ENCODE measurements at places on chromosomes 6 and 20. TPM values are rescaled to one million over a fixed set of nuclear protein-coding genes. Genes with fewer than 3 reads are reported as not detected.

Gene THBD
- 8.4 TPM for total RNA-seq

DNA sequence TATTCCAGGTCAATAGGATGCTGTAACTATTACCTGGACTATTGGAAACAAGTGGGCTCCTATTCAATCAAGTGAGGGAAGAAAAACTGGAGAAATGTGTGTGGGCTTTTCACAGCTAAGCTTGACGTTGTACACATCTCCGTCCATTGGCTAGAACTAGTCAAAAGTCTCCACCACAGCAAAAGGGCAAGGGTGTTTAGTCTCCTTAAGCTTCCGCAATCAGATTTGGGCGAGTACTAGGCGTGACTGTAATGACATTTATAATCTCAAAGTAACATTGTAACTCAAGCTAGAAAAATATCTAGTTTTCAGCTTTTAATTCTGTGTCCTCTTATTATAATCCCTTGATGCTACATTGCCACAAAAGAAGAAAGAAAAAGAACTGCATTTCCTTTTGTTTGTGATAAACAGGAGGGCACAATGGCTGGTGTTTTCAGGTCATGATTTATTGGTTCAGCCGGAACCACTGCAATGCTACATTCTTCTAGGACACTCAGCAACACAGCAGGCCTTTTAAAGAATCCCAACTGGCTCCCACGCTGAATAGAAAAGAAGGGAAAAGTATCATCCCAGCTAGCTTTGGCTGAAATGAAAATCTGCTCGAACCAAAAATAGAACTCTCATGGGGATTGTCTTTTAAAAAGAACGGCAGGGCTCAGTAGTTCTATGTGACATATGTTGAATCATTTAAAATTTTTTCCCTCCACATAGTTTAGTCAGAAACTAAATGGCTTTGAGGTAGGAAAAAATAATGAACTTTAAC lies 387.7 kb downstream of the BTBD3 start:
- H3K4me3 ChIP-seq = no peak overlapping the region
- H3K27ac ChIP-seq = no peak overlapping the region
- no peak for DNase-seq
- H3K36me3 ChIP-seq = no peaks in the 10 kb centered on the region
- H3K27me3 ChIP-seq = no peaks in the 10 kb centered on the region

Gene OLIG3
- total RNA-seq = not detected

DNA sequence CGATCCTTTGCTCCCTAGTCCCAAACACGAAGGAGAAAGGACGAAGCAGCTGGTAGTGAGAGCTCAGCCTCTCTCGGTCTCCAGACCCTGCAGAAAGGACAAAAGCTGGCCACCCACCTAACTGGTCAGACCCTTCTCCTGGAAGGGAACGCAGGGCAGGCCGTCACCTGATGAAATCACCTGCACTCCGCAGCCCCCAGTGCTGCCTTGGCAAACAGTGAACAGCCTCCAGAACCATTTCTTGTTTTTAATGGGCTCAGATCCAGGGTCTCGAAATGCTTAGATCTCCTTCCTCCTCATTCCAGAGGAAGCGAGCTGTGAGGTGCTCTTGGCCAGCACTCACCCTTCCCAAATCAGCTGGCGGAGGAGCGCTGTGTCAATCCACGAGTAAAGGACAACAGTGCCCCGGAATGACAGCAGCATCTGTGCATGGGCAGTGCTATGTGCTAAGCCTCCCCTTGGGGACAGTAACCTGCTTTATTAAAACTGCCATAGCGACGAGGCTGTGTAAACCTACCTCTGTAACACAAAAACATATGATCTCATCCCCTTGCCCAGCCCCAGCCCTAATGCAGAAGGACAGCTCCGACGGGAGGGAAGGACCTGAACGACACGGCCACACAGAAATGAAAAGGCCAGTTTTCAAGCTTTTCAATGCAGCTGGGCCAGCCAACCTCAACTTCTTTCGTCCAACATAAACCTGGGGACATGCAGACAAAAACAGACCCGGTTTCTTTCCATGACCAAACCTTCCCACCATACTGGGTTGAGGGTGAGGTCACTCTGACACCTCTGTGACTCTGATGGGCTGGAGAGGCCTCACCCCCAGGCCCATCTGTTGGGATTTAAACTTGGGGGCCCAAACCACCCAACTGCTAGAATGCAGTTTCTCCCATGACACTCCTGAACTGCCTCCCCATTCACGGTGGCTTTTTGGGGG lies 43.3 kb downstream of the SULF2 start:
- no peak overlapping the region for H3K27ac ChIP-seq
- H3K4me3 ChIP-seq = no peak overlapping the region
- H3K4me1 ChIP-seq = no peaks in the 10 kb centered on the region
- DNase-seq = no peak
- H3K27me3 ChIP-seq = no peaks in the 10 kb centered on the region

Measured in fibroblast of lung (primary cell).